CD4-positive, alpha-beta T cell treated with Interleukin-17A for 4 hours (primary cell): ENCODE measurements at places on chromosomes 2 and 18.

- no peak for DNase-seq
These were observed 72.5 kb downstream of the HS1BP3 start for GRCh38 chr2:20578266-20578894.

GRCh38 chr2:26172871-26173775, at the start of gene GAREM2:
Gene GAREM2 (plus strand): TSS chr2:26173088. CDS start chr2:26173221, 133 bp downstream.
- no peak for DNase-seq

DNA sequence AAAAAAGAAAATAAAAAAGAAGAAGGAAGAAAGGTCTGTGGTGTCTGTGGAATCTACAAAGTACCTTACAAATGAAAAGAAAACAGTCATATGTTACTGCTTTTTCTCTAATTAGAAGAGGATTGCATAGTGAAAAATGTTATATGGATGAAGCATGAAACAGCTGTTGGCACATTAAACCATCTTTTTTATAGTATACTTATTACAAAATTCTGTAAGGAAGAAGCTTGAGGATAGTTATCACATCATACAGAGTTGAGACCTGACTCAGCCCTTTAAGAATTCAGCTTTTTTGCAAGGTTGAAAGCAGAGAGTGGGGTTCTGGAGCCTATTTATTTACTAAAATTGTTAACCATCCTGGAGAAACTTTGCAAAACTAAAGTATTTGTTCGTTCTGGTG, 222.7 kb downstream of the PHLPP1 start:
- no peak for DNase-seq

GRCh38 chr2:21332993-21333625, 209.3 kb downstream of the TDRD15 start:
- DNase-seq: no peak

GRCh38 chr18:10401521-10401920, 52.9 kb upstream of the APCDD1 start:
- DNase-seq: no peak
